ENCODE measurements at places on chromosomes 13 and 19.

- DNase-seq = no peak
Measured at GRCh38 chr19:46192992-46193650, 36.4 kb upstream of the IGFL1 start.

GRCh38 chr19:2477141-2477710, 1.3 kb downstream of the GADD45B start:
- peak; percentile 15 for DNase-seq

DNA sequence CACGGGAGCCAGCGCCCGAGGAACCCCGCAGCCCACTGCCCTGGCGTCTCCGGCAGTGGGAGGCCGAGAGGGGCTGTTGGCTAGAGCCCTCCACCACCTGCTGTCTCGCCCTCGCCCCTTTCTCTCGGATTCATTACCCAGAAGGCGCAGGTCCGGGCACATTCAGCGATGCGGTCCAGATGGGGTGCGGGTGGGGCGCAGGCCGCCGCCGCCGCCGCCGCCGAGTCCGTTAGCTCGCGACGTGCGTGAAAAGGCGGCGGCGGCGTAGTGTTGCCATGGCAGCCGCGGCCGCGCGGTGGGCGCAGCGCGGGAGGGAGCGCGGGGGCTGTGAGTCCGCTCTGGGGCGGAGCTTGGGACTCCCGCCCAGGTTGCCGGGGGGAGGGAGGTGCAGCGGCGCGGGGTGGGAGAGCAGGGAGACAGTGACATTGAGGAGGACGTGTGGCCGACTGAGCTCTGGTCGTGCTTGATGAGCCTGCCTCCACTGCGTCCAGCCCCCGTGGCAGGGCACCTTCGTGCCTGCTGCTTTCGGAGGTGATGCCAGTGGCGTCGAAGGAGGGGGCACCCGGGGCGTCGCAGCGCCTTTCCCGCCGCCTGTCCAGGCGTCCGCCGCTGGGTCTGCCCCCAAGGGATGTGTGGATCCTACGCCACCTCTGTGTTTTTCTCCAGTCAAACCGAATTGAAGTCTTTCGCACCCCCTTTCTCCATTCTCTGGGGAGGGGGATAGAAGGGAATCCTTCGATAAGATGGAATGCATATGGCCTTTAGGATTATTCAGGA, at the start of gene KATNAL1:
Gene KATNAL1, minus strand, starts transcription at position 358 of the 777 bp plus-strand sequence. CDS start 23,774 bp downstream, outside the sequence.
- peak; percentile 69 for DNase-seq

GRCh38 chr13:26307701-26308100, 53.8 kb downstream of the CDK8 start:
- no peak for DNase-seq

DNA sequence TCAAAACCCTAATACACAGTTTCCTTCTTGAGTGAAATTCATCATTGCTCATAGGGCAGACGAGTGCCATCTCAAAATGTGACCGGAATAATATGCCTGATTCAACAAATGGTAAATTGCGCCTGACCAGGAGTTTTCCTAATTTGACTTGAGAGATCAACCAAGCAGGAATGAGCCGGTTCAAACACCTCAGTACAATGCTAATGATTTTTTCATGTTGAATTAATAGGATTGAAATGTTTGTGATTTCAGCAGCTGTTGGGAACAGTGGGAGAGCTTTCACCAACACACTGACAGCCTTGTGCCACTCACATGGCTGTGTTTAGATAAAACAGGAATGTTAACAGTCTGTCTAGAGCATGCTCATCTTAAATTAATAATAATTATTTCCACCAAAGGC, 484.8 kb downstream of the PCDH9 start:
- DNase-seq = no peak
